ENCODE measurements at places on chromosomes 16 and 17. TPM values are rescaled to one million over a fixed set of nuclear protein-coding genes. Genes with fewer than 3 reads are reported as not detected.

Gene CA5A
- not detected for total RNA-seq

Gene OSBPL7
- 7.3 TPM for total RNA-seq

Gene IRF8
- 3.7 TPM for total RNA-seq

Gene PITPNC1
- total RNA-seq = 70.9 TPM

Gene TNFRSF17
- total RNA-seq = 2.0 TPM

Gene MYH13
- not detected for total RNA-seq

Gene KIF2B
- not detected for total RNA-seq

Gene PIK3R5
- total RNA-seq = 0.41 TPM

Gene KRTAP3-1
- total RNA-seq = not detected

Gene RGS11
- 6.5 TPM for total RNA-seq

Gene C16orf92
- not detected for total RNA-seq

Gene CCR7
- total RNA-seq = not detected

Gene ALKBH5
- 82.7 TPM for total RNA-seq

Gene CHTF18
- 9.8 TPM for total RNA-seq

Gene CNTNAP1
- total RNA-seq = 5.3 TPM

Gene KCNH6
- total RNA-seq = not detected

Gene NKD1
- 2.4 TPM for total RNA-seq

Gene TBC1D3L
- 3.3 TPM for total RNA-seq

Gene AANAT
- not detected for total RNA-seq
